ENCODE measurements at places on chromosomes 2 and 18.

DNA sequence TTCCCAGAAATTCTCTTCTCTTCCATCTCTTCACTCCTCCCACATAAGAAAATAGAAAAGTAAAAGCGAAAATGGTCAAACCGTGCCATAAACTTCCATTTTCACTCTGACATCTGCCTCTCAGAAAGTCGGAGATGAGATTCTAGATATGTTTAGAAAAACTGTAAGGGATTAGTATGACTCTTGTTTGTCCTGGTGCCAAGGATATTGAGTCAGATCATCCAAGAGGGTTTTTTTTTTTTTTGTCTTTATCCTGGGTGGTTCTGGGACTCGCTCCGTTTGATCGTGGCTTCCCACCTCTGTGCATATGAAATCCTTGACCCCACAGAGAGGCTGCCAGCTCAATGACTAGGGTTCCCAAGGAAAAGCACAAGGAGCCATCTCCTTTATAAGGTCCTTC is 17.3 kb downstream of the EN1 start:
- DNase-seq: no peak

DNA sequence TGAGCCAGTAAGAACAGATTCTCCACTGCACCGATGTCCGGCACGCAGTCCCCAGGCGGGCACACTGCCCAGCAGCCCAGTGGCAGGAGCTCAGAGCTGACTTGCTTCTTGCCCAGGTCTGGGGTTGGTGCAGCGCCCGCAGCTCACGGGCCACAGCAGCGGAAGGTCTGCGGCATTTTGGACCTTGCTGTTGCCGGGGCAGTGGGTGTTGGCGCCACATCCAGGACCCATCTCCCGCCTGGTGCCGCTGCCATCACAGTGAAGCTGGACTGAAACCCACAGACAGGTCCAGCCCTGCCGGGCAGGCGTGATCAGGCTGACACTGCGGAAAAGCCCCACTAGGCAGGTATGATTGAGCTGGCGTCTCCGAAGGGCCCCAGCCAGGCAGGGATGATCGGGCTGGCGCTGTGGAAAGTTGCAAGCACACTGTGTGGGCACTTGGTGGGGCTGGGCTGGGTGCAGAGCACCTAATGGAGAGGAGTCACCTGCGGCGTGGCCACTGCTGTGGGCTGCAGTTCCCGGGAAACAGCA is 75.5 kb downstream of the SLC66A2 start:
- no peak for DNase-seq

DNA sequence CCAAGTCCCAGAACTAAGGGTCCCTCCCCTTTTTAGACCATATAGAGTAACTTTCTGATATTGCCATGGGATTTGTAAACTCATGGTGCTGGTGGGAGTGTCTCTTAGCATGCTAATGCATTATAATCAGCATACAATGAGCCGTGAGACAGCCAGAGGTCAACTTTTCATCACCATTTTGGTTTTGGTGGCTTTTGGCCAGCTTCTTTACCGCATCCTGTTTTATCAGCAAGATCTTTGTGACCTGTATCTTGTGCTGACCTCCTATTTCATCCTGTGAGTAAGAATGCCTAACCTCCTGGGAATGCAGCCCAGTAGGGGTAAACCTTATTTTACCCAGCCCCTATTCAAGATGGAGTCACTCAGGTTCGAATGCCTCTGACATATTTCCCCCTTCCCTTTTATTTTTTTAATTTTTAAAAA is 148.2 kb downstream of the PHLPP1 start:
- no peak for DNase-seq

GRCh38 chr18:33818145-33818544 is 240.1 kb downstream of the ASXL3 start:
- no peak for DNase-seq

GRCh38 chr2:74585406-74586185 is 31.1 kb downstream of the DOK1 start:
- peak; percentile 48 for DNase-seq

DNA sequence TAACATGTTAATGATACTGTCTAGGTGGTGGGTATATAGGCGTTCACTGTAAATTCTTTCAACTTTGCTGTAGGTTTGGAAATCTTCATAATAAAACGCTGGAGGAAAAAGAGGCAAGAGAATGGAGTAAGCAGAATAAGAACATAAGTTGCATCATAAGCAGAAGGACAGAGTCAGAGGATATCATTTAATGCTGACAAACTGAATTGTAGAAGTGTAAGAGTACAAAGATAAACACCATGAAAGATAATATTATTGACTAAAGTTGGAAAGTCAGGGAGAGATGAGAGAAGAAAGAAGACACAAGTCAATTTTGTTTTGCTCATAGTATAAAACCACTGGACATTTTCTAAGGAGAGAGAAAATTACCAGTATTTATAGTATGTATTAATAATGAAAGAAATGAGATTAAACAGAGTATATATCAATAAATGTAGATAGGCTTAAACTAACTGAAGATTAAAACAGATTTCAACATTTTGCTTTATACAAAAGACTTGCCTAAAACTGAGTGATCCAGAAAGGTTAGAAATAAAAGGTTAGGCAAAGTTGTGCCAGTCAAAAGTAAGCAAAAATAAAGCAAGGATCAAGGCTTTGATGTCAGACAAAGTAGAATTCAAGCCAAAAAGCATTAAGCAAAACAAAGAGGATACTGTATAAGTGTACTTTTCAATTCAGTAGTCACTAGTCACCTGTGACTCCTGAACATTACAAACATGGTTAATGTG is 42.4 kb upstream of the VIT start:
- no peak for DNase-seq

DNA sequence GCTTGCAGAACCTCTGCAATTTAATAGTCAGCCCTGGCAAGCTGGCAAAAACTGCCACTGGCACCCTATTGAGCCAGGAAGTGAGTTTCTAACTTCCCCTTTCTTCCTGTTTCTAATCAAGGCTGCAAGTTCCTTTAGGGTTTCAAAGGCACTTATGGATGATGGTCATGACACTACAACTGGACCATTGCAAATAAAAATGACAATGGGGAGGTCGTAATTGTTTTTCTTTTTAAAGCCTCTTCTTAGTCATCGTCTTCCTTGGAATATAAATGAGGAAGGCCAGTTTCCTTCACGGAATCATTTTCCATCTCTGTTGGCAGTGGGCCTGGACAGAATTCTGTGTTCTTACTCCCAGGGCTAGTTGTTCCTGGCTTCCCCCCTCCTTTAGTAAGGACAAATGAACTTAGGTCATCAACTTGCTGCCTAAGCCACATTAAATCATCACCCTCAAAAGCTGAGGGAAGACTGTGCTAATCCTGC is 35.8 kb downstream of the SH3RF3 start:
- no peak for DNase-seq

GRCh38 chr2:183371545-183371944 is 247.3 kb downstream of the NUP35 start:
- DNase-seq: no peak

GRCh38 chr2:196453613-196454047 is 185.9 kb upstream of the CCDC150 start:
- peak; percentile 38 for DNase-seq

DNA sequence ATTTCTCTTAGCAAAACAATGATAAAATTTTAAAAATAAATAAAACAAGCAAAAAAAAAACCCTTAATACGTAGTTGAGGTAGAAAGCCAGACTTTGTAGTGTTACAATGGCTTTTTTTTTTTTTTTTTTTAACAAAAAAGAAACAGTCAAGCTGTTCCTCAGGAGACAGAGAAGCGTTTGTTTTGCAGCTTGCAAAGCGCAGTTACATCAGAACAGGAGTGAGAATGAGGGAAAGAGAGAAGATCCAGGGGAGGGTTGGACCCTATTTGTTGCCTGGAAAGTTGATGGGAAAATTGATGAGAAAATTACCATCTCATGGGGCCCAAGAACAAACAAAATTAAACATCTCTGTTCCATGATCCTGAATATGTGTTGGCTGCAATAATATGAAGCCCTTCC is 146.5 kb downstream of the NETO1 start:
- DNase-seq: no peak

- DNase-seq: no peak
Measured at GRCh38 chr2:40164736-40165508, 287.0 kb downstream of the SLC8A1 start.

DNA sequence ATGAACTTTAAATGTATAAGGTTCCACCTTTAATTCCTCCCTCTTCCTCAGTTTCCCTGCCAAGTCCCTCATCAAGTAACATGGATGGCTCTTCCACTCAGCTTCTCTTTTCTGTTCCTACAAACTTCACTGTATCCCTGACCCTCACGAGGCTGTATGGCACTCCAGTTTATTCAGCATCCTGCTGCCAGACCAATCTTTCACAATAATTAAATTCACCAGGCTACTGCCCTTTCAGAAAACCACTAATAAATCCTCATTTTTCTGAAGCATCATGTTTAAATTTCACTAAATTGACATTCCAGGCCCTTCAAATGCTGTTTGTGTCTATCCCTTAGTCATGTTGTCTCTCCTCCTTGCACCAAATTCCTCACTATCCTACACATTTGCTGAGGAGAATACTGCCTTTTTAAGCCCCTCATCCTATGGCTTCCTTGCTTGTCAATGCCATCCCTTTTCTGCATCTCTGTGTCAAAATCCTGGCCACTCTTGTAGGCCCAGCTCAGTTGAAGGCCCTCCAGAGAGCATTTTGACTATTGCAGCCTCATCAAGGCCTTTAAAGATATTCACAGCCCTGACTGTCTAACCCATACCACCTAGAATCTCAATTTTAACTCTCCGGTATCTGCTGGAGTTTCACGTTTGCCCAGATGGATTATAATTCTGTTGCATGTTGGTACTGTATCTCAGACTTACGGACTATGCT is 22.8 kb upstream of the ASNSD1 start:
- no peak for DNase-seq

DNA sequence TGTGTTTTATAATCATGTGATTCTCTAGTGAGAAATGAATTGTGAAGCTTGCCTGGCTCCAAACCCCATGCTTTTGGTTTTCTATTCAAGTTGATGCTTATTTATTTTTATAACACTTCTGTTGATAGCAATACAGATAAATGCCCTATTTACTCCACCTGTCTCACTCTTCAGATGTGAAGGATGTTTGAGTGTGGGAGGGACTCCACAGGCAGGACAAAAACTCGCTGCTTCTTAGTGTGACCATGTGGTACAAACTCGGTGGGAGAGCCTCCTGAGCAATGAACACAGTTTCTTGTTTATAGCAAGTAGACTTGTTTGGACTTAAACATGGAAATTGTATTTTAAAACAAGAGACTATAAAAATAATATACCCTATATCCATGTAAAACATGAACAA is 219.7 kb downstream of the GULP1 start:
- no peak for DNase-seq

GRCh38 chr2:181326661-181327060 is 130.5 kb upstream of the ITGA4 start:
- DNase-seq: no peak

- no peak for DNase-seq
Measured at GRCh38 chr2:138493334-138493733, 8.2 kb upstream of the SPOPL start.

- no peak for DNase-seq
Measured at GRCh38 chr2:6069381-6069780, 377.2 kb downstream of the SOX11 start.

DNA sequence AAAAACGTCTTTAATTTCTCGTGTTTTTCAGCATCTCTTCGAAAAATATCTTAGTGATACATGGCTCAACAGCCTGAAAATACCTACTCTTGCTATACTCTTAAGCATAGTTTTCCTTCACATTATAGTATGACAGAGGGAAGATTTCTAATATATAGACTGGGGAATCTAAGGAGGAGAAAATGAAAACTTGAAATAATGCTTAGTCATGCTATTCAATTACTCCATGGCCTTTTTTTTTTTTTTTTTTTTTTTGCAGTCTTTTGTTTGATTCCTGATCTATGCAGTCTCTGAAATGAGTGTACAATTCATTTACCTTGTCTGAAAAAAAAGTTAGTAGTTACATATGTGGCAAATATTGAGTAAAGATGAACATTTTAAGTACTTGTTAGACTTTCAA is 337.8 kb downstream of the ARHGAP15 start:
- no peak for DNase-seq

DNA sequence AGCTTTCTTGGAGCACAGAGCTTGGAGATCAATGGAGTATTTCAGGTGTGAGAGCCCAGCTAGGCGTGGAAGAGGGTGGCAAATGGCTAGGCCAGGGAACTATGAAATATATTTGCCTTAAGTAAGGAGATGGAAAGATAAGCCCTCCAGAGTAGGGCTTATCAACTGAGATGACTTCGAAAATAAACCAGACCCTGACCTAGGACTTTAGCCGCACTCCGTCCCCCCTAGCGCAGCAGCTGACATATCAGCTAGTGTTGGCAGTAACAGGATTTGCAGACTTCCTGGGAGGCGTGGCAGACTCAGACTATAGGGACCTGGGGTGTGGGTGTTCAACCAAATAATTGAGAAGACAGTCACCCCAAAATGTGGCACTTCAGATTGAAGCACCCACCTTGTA is 127.7 kb upstream of the EPAS1 start:
- DNase-seq: no peak

DNA sequence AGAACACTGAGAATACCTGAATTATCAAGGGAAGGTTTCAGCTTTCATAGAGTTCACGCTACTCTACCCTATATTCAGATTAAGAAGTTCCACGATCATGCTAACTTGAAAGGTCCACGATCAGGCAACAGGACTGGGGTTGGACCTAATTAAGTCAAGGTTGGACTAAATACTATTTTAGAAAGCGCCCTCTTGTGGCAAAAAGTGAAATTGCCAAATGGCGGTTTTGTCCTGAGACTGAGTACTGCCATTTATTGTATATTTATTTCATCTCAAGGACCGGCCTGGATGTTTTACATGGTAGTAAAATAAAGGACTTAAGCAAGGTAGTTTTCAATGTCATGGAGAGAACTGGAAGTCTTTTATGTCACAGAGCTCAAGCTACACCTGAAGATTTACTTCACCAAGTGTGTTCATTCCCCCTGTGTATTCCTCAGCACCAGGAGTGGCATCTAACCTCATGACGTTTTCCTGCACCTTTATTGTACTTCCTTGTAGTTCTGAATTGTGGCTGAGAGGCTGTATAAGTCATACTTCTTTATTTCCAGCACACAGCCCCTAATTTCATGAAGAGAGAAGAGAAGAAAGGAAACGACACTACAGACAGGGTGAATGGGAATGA is 56.8 kb downstream of the SRD5A2 start:
- peak; percentile 21 for DNase-seq

DNA sequence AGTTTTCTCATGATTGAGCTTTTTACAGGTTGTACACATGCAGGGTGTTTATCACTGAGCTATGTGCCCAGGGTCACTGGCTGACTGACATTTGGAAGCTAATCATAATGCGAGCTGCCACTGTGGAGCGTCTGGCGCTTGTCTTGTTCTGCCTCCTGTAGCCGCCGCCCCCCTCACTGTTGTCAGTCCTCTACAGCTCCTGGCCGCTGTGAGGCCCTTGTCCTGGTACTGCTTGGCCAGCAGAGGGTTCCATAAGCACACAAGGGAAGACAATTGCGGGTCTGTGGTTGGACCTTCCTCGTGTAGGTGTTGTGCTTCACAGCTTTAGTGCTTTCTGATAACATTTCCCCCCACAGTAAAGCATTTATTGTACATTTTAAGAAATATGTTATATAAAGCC is 105.6 kb upstream of the LDLRAD4 start:
- DNase-seq: no peak

All from GM10248 (cell line).